ENCODE measurements at places on chromosomes 1 and 21. TPM values are rescaled to one million over a fixed set of nuclear protein-coding genes. Genes with fewer than 3 reads are reported as not detected.

- DNase-seq = no peak
Measured at GRCh38 chr1:24955161-24955560, 25.1 kb upstream of the RUNX3 start.

DNA sequence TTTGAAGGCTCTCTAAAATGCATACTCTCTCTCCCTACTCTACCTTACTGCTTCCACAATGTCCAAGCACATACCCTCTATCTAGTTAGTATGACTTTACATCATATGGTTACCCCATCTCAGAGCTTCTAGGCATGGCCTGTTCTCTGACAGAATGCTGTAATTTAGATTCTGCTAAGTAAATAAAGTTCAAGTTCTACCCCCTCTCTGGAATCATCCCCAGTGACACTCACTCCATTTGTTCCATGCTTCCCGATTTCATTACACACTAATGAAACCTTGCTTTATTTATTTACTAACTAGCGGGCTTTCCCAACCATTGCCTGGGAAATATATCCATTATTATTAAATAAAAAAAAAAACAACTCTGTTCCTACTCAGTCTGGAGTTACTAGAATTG, 7.3 kb downstream of the CRYZL1 start:
- no peak for DNase-seq

DNA sequence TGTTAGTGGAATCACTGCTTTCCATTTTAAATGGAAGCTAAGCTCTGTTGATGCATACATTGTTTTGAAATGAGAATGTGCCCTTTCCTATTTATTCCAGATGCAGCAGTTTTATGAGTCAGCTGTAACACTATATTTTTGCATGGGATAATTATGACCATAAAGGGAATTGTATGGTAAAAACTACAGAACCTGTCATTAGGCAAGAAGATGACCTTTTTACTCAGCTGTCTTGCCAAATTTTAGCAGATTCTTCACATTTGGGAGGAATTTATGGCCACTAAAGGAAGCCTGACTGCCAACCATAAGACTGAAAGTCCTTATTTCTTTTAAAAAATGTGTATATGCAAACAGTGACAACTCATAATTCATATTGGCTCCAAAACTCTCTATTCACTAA, 356.3 kb upstream of the PRMT6 start:
- no peak for DNase-seq

GRCh38 chr1:95002540-95003432, 70.0 kb downstream of the ALG14 start:
- DNase-seq = no peak

DNA sequence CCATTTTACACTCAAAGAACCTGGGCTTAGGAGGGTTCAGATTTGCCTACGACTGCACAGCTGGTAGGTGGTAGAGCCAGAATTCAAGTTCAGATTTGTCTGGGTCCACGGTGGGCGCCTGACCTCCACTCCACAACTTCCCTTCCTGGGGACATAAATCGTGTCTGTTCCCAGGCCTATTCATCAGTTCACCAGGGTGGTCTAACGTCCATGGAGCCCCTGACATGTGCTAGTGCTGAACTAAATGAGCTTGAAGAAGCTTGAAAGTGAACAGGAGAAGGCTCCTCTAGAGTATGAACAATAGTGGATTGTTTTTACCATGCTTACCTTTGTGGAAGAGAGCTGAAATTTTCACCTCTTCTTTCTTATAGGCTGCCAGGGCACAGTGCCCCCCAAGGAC, 32.5 kb upstream of the KIF1B start:
- no peak for DNase-seq

Gene NBPF1
- total RNA-seq = 63.2 TPM

Gene SPATA17
- total RNA-seq = not detected

Gene GSTM5
- 2.0 TPM for total RNA-seq

Gene S100A7
- not detected for total RNA-seq
